AG08395 (cell line): ENCODE measurements at places on chromosomes 5 and 9.
A peak's percentile ranks its signal among the peaks of the same experiment; 100 is the strongest.

DNA sequence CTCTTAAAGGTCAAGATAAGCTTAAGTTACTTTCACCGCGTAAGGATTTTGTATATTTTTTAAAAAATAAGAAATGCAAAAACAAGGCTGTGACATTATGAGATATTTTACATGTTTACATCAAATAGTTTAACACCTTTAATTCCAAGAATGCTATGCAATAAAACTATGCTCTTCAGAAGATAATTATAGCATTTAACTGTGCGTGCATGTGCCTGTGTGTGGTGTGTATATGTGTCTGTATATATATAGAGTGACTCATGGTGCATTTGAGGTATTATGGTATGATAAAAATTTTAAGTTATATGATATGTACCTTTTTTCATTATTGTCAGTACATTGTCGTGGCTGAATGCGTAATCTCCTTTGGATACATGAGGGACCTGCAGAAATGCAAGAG, 539.3 kb downstream of the PDE4D start:
- no peak for DNase-seq

DNA sequence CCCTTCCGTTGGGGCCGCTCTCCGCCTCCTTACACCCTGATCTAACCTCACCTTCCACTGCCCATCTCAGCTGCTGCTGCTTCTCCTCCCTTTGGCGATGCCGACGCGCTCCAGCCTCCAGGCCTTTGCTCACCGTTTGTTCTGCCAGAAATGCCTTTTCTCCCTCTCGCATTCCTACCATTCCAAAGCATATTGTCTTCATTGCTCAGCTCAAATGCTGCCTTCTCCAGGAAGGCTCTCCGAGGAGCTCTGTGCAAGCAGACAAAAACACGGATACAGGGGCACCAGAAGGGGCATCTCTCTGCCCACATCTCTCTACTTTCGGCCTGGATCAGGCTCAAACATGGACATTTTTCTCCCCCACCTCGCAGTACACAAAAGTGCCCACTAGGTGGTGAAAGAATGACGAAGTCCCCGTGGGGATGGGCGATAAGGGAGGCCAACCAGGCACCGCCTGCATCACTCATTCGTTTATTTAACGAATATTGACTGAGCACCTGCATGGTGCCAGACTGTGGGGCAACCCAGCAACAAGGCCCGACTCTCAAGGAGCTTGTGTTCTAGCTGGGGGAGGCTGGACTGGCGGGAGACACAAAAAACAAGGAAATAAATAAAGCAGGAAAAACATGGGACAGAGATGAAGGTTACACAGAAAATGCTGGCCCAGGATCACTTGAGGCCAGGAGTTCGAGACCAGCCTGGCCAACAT, 7.3 kb upstream of the GRHPR start:
- DNase-seq: peak; percentile 71

DNA sequence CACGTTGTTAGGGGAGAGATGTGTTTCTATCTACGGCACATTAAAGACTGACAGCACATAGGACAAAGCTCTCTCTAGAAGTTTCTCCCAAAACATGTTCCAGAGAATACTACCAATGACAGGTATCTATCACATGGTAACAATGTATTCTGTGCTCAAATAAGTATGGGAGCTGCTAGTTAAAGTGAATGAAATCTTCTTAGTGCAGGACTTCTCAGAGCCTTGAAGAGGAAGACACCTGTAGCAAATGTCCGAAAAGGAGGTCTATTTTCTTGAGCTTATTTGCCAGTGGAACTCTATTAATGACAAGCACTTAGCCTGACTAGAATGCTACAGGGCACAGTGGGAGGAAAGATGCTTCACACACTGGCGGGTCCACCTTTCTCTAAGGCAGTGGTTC, 137.4 kb downstream of the ENTREP1 start:
- DNase-seq: no peak

GRCh38 chr5:78618303-78618702, 30.3 kb downstream of the LHFPL2 start:
- no peak for DNase-seq

- DNase-seq: no peak
Measured at GRCh38 chr9:70959366-70959765, 162.1 kb downstream of the TRPM3 start.

DNA sequence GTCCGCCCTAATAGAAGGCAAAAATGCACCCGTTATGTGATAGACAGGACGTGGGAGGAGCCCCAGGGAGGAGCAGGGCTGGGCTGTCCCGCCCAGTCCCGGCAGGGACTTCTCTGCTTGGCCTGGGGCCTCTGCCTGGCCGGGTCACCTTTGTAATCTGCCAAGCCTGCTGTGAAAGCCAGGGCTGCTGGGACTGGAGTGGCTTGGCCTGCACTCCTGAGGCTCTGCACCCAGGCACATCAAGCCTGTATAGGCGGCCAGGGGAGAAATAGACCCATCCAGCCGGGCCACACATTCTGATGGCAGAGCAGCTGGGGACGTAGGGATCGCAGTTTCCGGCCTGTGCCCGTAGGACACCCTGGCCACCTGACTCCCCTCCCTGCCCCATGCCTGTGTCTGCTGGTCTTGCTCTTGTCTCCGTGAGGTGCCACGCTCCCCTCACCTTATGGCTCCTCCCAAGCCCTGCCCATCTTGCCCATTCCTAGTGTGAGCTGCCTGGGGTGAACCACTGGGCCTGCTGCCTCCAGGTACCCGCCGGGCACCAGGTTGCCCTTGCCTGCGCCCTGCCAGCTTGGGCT, 28.1 kb downstream of the DYNC2I2 start:
- peak; percentile 38 for DNase-seq

GRCh38 chr5:672329-673160, 20.6 kb downstream of the TPPP start:
- peak; percentile 66 for DNase-seq

DNA sequence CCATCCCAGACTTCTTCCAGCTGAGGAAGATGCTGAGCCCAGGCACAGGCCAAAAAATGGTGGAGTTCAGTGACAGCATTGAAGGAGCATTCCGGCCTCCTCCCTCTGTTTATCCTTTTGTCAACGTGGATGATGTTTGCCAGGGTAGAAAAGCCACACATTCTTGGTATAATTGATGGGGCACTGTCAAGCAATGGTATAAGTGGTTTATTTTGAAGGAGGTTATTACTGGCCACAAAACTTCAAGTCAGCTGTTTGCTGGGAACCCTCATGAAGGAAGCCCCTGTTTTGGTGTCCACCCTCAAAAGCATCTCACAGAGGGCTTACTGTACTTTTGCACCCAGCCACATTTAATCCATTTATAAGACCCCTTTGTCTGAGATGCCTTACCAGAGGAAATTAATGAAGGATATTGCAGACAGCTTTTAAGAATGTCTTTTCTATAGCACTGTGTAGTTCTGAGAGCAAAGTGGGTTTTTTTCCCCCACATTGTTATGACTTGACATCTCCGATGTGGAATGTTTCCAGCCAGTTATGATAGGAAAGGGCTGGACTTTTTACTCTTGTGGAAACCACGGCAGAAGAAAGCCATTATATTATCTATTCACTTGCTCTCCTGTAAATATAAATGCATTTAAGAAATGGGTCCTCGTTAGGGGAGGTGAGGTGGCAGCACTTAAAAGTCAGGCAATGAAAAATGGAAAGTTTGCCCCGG, 95.5 kb upstream of the SPATA31D4 start:
- no peak for DNase-seq

- DNase-seq: no peak
Measured at GRCh38 chr9:105319202-105319813, 74.9 kb downstream of the SLC44A1 start.

GRCh38 chr5:93850311-93850710, 108.9 kb upstream of the POU5F2 start:
- no peak for DNase-seq

- DNase-seq: no peak
Measured at GRCh38 chr5:55360190-55360589, 52.4 kb downstream of the MTREX start.

DNA sequence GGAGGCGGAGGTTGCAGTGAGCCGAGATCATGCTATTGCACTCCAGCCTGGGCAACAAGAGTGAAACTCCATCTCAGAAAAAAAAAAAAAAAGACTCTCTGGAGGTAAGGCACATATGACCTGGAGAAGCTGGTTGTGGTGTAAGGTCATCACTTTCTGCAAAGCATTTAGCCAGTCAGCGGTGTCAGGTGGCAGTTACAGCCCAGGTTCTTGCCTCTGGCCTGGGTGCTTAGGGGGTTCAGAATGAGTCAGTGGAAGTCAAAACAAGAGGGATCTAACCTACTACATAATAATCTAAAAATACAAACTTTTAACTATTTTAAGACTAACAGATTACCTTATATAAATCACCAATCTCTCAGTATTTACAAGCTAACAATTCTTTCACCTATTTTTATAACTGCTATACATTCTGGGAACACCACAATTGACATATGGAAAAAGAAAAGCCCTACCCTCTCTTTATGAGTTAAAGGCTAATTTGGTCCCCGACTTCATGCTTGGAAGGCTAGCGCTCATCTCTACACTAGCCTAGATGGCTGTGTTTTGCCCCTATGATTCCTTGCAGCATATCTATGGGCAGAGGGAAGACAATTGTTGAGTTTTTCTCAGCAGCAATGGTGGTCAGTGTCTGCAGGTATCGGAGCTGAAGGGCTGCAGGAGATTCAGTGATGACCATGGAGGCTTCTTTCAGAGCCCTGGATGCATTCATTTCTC, 29.2 kb downstream of the STOM start:
- DNase-seq: no peak

GRCh38 chr5:122478741-122479442, 166.9 kb downstream of the SNCAIP start:
- DNase-seq: no peak

DNA sequence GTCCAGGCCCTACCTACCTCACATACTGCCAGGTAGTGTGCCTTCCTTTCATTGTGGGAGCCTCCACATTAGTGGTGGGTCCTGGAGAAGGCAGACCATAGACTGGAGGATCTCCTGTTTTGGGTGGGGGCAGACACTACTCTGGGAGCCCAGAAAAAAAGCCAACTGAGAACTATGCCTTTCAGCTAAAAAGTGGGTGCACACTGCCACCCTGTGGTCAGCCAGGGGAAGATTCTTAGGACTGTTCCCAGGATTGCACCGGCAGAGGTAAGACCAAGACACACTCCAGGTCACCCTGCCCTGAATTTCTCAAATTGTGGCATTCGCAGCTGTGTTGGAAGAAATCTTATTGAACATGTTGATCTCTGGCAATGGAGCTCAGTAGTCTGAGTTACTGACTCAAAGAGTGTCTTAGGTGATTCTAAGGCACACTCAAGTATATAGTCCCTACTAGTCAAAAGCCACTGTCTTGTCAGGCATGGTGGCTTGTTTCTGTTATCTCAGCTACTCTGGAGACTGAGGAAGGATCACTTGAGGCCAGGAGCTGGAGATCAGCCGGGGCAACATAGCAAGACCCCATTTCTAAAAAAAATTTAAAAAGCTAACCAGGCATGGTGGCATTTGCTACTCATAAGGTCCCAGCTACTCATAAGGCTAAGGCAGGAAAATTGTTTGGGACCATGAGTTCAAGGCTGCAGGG, 3.6 kb downstream of the SIGMAR1 start:
- peak; percentile 77 for DNase-seq

GRCh38 chr5:110477911-110478310, 248.6 kb downstream of the TMEM232 start:
- DNase-seq: peak; percentile 3

DNA sequence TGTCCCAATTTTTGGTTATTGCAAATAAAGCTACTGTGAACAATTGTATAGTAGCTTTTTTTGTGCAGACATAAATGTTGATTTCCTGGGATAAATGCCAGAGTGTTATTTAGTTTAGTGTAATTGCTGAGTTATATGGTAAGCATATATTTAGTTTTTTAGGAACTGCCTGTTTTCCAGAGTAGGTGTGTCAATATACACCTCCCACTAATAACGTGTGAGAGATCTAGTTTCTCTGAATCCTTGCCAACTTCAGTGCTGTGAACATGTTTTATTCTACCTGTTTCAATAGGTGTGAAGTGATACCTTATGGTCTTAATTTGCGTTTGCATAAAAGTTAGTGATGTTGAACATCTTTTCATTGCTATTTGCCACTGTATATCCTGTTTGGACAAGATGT, 9.1 kb upstream of the OR2S2 start:
- no peak for DNase-seq

DNA sequence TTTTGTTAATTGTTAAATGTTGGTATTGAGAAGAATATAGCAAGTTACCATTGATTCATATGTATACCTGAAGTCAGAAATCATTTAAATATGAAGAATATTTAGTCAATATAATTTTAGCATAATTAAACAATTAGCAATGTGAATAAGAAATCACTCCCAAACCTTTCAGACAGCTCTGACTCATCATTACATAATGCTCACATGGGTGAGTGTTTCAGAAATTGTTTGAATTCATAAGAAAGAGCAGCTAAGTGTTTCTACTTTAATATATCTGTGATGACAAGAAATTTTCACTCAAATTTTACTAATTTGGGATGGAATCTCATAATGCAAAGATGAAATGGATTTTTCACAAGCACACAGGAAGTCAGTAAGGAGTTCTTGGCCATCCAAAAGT, 42.0 kb upstream of the CDC42SE2 start:
- DNase-seq: peak; percentile 29

DNA sequence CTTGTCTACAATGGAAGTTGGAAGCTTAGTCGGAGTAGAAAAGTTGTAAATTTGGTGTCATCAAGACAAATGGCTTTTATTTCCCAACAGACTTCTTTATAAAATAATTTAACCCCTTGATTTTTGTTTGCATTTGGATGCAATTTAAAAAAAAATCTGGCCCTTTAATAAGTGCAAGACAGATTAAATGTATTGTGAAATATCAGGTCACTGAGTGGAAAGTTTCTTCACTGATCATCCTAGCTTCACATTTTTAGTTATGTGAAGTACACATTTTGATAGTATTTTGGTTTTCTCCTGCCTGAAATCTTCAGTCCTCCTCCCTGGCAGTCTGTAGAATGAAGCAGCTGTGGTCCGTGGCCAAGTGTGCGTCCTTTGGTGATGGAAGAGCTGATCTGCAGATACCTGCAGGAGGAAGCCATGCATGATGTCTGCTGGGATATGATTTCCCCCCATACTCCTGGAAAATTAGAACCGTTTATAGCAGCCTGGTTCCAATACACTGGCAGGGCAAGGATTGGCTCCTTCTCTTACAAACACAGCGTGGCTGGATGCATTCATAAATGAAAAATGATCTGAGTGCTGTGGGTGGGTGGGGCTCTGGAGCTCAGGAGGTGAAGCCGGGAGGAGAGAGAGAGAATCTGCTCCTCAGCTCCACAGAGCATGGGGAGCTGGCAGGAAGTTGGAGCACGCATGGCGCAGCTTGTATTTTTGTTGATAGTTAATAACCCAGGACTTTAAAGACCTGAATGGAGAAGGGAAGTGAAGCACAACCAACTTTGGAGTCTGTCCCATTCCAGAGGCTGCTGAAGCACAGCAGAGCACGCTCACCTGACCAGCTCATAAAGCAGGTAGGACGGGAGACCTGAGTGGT, 238.4 kb downstream of the GOLPH3 start:
- peak; percentile 28 for DNase-seq
